ENCODE measurements at places on chromosomes 12 and 14.
A peak's percentile ranks its signal among the peaks of the same experiment; 100 is the strongest.

GRCh38 chr12:40226705-40227104 is 1.9 kb downstream of the LRRK2 start:
- no peaks in the 10 kb centered on the region for H3K36me3 ChIP-seq
- peaks cover 6% of the 10 kb centered on the region for H3K4me1 ChIP-seq
- peaks cover 47% of the 10 kb centered on the region for H3K27me3 ChIP-seq
- H3K27ac ChIP-seq, result no peak overlapping the region
- no peak overlapping the region for H3K4me3 ChIP-seq

- H3K4me1 ChIP-seq, result no peaks in the 10 kb centered on the region
- no peaks in the 10 kb centered on the region for H3K36me3 ChIP-seq
- H3K4me3 ChIP-seq, result no peak overlapping the region
- no peak for DNase-seq
Measured at GRCh38 chr14:100176811-100177327, 17.4 kb upstream of the DEGS2 start.

DNA sequence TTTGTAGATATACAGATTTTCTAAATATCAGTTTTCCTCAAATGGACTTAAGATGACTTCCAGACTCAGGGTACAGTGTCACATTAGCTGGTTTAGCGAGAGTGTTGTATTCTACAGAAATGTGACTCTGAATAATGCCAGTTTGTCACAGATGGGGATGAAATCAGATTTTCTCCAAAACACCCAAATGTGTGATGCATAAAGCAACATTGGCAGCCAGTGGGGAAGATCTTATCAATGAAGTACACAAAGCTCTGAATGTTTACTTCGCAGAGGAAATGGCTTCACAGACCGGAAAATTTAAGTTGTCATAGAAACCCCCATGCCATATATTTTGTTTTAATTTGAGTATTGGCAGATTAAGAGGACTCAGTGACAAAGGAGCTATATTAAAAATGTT is 29.9 kb downstream of the ANO4 start:
- H3K27me3 ChIP-seq, result no peaks in the 10 kb centered on the region
- H3K27ac ChIP-seq, result no peak overlapping the region
- H3K36me3 ChIP-seq, result no peaks in the 10 kb centered on the region
- no peaks in the 10 kb centered on the region for H3K4me1 ChIP-seq
- H3K4me3 ChIP-seq, result no peak overlapping the region

DNA sequence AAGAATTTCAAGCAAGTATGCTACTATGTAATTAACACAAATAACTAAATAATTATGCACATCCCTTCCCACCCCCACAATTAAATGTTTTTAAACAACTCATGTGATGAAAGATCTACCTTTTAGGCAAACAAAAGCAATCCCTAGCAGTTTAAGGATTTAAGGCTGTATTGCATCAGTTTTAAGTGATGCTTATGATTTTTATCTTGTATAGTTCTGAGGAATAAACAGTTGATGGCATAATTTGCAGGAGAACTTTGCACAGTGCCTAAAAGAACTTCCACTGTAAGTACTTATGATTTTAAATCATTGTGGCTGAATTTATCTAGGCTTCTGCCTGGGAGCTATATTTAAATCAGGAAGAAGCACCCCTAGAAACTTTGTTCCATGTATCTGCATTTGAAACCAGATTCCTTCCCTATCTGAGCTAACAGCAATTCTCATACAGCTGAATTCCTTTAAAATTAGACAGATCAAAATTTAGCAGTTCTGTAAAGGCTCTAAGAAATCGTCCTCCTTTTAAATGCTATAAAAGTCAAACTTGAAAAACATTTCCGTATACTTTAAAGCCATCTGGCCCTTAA is 388.6 kb downstream of the BCAT1 start:
- no peak overlapping the region for H3K27ac ChIP-seq
- H3K27me3 ChIP-seq, result peaks cover 59% of the 10 kb centered on the region
- peak overlapping the region; percentile 82 for H3K4me3 ChIP-seq
- peaks cover 4% of the 10 kb centered on the region for H3K36me3 ChIP-seq

GRCh38 chr14:99522457-99522891 is 41.3 kb downstream of the CCNK start:
- H3K27ac ChIP-seq, result no peak overlapping the region
- H3K4me3 ChIP-seq, result no peak overlapping the region
- no peak for DNase-seq
